ENCODE measurements at places on chromosomes 5 and 9.

- DNase-seq = no peak
Observed at GRCh38 chr5:122704247-122705036, 70.4 kb upstream of the SNX2 start.

GRCh38 chr5:141674747-141675146 is 7.3 kb downstream of the ARAP3 start:
- DNase-seq = no peak

DNA sequence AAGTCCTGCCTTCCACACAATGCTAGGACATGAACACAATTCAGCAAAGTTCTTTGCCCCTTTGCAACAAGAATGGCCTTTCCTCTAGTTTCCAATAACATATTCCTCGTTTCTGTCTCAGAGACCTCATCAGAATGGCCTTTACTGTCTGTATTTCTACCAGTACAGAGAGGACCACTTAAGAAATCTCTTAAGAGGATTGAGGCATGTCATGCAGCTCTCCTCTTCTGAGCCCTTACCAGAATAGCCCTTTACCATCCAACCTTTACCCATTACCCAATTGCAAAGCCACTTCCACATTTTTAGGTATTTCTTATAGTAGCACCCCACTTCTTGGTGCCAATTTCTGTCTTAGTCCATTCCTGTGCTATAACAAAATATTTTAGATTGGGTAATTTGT is 20.3 kb downstream of the TNPO1 start:
- no peak for DNase-seq

- no peak for DNase-seq
Observed at GRCh38 chr9:131593091-131593820, 47.9 kb downstream of the PRRT1B start.

DNA sequence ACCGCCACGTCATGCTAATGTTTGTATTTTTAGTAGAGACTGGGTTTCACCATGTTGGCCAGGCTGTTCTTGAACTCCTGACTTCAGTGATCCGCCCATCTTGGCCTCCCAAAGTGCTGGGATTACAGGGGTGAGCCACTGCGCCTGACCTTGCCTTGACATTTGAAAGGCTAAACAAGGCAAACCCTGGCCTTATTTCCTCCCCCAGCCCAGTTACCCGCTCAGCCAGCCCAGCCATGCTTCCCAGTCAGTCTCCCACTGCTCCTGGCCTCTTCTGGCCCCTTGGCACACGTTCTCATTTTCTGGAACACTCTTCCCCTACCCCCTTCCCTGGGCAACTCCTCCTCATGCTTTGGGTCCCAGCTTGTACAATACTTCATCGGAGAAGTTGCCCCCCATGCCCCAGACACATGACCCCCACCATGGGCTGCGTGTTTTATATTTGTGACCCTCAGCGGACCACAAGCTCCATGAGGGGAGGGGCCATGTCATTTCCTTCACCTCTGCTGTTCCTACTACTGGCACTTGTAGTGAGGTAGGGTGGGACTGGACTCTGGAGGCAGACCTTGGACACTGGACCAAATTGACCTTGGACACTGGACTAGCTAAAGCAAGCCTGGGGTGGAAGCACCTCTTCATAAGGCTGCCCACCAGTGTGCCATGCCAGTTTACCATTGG is 94.4 kb upstream of the IER5L start:
- no peak for DNase-seq

Measured in stimulated activated CD4-positive, alpha-beta T cell treated with anti-CD3 and anti-CD28 coated beads, Interleukin-12 subunit alpha, Interleukin-12 subunit beta, amount 100 ng/mL, for 24 hours (primary cell).